Right lobe of liver (tissue), 6 donors: ENCODE measurements at places on chromosomes 12 and 14. TPM values are rescaled to one million over a fixed set of nuclear protein-coding genes. Genes with fewer than 3 reads are reported as not detected.

DNA sequence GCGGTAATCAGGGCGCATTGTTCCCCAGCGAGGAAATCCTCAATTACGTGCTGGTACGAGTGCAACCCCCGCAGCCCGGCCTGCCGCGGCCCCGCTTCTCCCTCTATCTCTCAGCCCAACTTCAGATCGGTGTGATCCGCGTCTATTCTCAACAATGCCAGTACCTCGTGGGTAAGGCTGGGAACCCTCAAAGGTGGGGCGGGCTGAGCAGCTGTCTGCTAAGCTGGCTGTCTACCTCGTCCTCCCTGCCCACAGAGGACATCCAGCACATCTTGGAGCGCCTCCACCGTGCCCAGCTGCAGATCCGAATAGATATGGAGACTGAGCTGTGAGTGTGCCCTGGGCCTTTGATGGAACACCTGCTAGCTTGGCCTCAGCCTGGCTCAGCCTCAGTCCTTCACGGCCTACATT, 996 bp downstream of the REC8 start:
- H3K4me1 ChIP-seq: no peaks in the 10 kb centered on the region
- H3K36me3 ChIP-seq: no peaks in the 10 kb centered on the region
- H3K27ac ChIP-seq: no peak overlapping the region
- no peak overlapping the region for H3K4me3 ChIP-seq

DNA sequence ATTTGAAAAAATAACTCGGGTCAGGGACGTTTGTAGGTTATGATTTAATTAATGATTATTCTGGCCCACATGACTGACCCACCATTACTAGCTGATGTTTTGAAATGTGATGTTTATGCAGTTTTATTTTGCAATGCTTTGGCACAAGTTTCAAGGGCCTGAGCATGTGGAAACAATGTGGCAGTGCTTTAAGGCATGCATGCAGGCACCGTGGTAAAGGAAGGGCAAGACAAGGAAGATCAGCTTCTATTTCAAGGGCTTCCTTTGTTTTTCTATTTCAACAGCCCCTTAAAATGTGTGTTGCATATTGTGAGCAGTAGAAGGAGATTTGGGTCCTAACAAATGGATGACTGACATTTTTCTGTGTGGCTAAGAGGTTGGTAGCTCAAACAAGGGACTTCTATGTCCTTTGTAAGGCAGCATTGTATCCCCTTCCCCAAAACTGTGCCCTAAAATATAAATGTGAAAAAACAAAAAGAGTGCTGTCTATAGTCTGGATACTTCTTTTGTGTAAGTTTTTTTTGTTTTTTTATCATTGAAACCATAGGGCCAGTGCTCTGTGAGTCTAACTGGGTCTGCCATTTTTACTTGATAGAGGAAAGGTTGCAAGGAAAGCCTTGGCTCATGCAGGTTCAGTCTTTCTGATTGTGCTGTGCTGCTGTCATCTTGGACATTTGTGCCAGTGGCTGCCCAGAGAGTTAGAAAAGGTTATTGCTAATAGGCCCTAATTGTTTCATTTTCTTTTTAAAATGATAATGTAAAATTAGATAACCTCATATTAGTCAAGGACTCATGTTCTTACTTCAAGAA, 103.5 kb downstream of the FGD4 start:
- DNase-seq: peak; percentile 61
- H3K4me1 ChIP-seq: peaks cover 39% of the 10 kb centered on the region
- no peaks in the 10 kb centered on the region for H3K27me3 ChIP-seq
- no peaks in the 10 kb centered on the region for H3K36me3 ChIP-seq
- H3K27ac ChIP-seq: peak overlapping the region; percentile 59

- no peak overlapping the region for H3K27ac ChIP-seq
- H3K4me3 ChIP-seq: no peak overlapping the region
- H3K4me1 ChIP-seq: no peaks in the 10 kb centered on the region
- DNase-seq: no peak
Observed at GRCh38 chr12:75853626-75854025, 177.9 kb downstream of the PHLDA1 start.

CISTR gene
- total RNA-seq: not detected

DNA sequence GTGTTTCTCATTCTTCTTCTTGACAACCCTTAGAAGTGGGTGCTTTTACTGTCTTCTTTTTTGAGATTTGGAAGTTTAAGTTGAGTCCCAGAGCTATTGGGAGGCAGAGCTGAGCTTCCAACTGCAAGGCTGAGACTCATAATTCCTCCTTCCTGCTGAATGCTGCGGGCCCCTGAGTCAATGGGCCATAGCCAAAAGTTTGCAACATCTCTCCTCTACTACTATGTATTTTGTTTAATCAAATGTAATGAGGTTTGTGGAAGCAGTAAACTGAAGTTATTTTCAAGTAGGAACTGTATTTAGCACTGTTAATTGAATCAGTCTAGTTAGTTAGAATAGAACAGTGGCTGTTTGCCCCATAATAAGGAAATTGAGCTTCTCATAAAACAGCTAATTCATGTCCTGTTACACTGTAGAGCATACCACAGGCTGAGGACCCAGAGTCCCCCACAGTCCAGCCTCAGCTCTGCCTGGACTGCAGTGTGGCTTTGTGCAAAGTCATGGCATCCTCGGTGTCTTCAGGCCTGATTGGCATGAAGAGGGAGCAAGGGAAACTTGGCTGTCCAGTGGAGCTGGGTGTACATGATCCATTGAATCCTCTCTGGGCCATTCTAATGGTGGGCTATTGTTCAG, 631.7 kb downstream of the VRK1 start:
- H3K27ac ChIP-seq: no peak overlapping the region
- H3K36me3 ChIP-seq: no peaks in the 10 kb centered on the region
- no peaks in the 10 kb centered on the region for H3K27me3 ChIP-seq
- no peaks in the 10 kb centered on the region for H3K4me1 ChIP-seq

DTX1 gene
- total RNA-seq: 10.5 TPM

AMN gene
- total RNA-seq: 69.1 TPM

DNA sequence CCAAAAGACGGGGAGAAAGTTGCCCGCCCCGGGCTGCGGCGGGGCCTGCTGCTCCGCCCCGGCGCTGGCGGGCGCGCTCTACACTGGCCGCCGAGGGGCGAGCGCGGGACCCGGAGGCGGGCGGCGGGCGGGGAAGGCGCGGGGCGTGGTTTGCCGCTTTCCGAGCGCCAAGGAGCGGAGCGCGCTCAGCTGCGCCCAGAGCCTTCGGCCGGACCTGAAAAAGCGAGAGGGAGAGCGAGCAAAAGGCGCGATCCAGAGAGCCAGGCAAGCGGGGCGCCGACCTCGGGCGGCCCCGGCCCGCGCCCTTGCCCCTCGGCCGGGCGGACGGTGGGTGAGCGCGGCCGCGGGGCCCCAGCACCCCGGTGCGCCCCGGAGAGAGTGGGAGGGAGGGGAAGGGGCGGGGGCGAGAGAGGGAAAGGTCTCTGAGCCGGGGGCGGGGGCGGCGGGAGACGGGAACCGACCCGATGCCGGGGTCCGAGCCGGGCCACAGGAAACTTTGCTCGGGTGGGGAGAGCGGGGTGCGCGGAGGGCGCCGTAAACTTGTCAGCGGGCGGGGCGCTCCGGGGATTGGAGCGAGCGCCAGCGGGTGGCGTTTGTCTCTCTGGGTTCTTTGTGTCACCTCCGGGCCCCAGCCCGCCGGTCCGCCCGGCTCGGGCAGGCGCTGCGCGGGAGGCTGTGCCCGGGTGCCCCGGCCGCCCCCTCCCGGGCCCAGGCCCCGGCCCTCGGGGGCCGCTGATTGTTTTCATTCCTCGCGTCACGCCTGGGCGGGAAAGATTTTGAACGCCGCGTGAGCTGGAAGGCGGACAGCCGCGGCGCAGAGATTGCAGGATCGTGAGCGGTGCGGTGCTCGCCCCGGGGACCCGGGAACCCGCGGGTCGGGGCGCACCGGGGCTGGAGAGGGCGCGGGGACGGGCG, at the start of gene SYNE2:
SYNE2 (plus strand) TSS at position 188 of the 915 bp plus-strand sequence. CDS start 56,145 bp downstream, outside the sequence.
- H3K36me3 ChIP-seq: no peaks in the 10 kb centered on the region
- H3K27ac ChIP-seq: peak within 1 kb of the TSS; percentile 75
- DNase-seq: peak; percentile 87
- peaks cover 6% of the 10 kb centered on the region for H3K4me1 ChIP-seq
- no peaks in the 10 kb centered on the region for H3K27me3 ChIP-seq

GRCh38 chr14:105108516-105108864, 43.3 kb upstream of the GPR132 start:
- H3K4me3 ChIP-seq: no peak overlapping the region
- DNase-seq: no peak
- H3K36me3 ChIP-seq: no peaks in the 10 kb centered on the region
- H3K27ac ChIP-seq: no peak overlapping the region

- no peak overlapping the region for H3K27ac ChIP-seq
- no peaks in the 10 kb centered on the region for H3K27me3 ChIP-seq
- DNase-seq: no peak
Observed at GRCh38 chr12:25925064-25925463, 33.4 kb upstream of the RASSF8 start.

DNA sequence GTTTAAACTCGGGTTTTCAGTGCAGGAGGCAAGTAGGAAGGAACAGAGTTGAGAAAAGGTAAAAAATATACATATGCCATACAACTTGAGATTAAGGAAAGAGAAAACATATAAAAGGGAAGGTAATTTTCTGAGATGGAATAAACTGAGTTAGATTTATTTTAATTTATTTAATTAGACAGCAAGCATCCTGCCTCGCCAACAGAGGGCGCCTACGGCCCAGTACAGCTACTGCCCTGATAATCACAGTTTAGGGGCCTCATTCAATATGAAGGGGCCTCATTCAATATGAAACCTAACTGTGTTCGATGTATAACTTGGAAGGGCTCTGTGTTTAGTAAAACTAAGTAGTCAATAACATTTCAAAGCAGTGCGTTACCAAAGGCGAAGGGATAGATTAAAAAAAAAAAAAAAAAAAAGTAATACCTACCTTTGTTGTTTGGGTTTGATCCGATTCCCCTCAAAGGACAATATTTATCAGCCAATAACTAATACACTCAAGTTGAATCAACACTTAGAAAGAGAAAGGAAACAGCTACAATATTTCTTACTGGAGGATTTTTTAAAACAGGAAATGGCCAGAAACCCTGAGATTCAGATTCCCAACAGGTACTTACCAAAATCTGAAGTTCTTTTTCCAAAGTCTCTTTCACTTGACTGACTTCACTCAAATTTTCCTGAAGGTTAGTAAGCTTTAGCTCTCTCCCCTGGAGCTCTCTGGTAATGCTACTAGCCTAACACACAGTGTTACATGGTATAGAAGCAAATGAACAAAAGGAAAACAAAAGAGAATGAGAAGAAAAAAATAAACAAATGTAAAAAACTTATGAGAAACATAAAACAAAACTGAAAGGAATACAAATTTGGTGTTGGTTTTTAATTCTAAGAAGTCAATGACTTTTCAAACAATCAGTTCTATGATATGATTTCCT, 70.0 kb upstream of the VPS33A start:
- H3K27ac ChIP-seq: no peak overlapping the region
- DNase-seq: no peak
- no peak overlapping the region for H3K4me3 ChIP-seq
- H3K27me3 ChIP-seq: no peaks in the 10 kb centered on the region

- H3K4me3 ChIP-seq: no peak overlapping the region
- no peak overlapping the region for H3K27ac ChIP-seq
- H3K36me3 ChIP-seq: no peaks in the 10 kb centered on the region
- DNase-seq: peak; percentile 36
- H3K27me3 ChIP-seq: no peaks in the 10 kb centered on the region
Observed at GRCh38 chr12:50082644-50083043, 2.5 kb upstream of the SMARCD1 start.

- H3K4me3 ChIP-seq: no peak overlapping the region
- H3K36me3 ChIP-seq: no peaks in the 10 kb centered on the region
- H3K4me1 ChIP-seq: no peaks in the 10 kb centered on the region
- no peak overlapping the region for H3K27ac ChIP-seq
- no peak for DNase-seq
Observed at GRCh38 chr12:124663771-124664366, 96.5 kb upstream of the NCOR2 start.

DNA sequence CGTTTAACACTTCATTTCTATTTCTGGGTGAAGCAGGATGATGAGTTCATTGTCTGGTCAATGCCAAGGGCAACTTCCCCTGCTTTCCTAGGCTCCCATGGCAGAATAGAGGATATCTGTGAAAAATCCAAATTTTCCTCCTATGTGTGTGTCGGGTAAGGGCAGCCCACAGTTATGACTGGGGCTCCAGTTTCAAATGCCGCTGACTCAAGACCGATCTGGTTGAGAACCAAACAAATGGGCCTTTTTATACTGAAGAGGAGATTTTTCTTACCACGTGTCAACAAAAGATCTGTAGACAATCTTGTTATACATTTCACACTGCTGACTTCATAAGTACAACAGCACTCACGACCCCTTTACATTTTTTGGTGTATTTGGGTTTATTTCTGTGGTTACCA, 120.8 kb downstream of the CHST11 start:
- H3K4me1 ChIP-seq: no peaks in the 10 kb centered on the region
- DNase-seq: no peak
- H3K4me3 ChIP-seq: no peak overlapping the region

DNA sequence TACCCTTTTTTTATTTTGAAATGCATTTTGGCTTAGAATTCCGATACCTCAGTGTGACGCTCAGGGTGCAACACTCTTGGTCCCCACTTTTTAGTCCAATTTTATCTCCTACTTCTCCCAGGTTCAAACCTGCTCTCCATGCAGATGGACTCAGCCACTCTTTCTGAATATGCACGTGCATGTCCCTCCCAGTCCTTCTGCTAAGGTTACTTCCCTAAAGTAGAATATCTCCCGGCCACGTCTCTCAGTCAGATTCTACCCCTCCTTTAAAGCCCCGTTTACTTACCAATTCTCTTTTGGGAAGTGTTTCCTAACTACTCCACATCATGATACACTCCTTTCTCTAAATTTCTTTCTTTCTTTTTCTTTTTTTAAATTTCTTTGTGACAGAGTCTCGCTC, 15.5 kb upstream of the PARP11 start:
- H3K36me3 ChIP-seq: no peaks in the 10 kb centered on the region
- H3K4me3 ChIP-seq: no peak overlapping the region
- no peak for DNase-seq
- H3K27ac ChIP-seq: no peak overlapping the region

DNA sequence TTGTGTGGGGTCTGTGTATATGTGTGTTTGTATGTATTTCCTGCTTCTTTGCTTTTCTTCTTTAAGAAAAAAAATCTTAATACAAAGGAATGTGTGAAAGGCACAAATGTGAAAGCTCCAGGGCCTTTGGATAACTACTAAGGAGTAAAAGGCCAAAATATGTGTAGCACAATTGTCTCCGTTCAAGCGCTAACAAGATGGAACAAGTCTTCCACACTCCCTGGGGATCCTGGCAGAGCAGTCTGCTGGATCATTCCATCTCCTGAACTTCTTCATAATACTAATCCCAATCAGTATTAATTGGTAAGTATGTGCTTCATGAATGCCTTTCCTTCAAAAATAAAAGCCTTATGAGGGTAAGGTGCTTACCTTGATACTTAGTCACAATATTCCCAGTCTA, 462.5 kb upstream of the TBX3 start:
- no peak for DNase-seq
- no peaks in the 10 kb centered on the region for H3K27me3 ChIP-seq
- no peaks in the 10 kb centered on the region for H3K4me1 ChIP-seq
- no peak overlapping the region for H3K27ac ChIP-seq
- H3K36me3 ChIP-seq: no peaks in the 10 kb centered on the region

GRCh38 chr12:74747305-74747704, 209.7 kb downstream of the ATXN7L3B start:
- no peaks in the 10 kb centered on the region for H3K36me3 ChIP-seq
- no peak overlapping the region for H3K4me3 ChIP-seq
- H3K27me3 ChIP-seq: no peaks in the 10 kb centered on the region
- no peak for DNase-seq

- DNase-seq: no peak
- no peak overlapping the region for H3K4me3 ChIP-seq
- H3K27ac ChIP-seq: no peak overlapping the region
- no peaks in the 10 kb centered on the region for H3K36me3 ChIP-seq
Observed at GRCh38 chr14:31283153-31283552, 75.6 kb upstream of the HECTD1 start.

FLRT2 gene
- 1.5 TPM for total RNA-seq

- peaks cover 3% of the 10 kb centered on the region for H3K36me3 ChIP-seq
- H3K4me3 ChIP-seq: peak overlapping the region; percentile 1
- no peaks in the 10 kb centered on the region for H3K27me3 ChIP-seq
- H3K4me1 ChIP-seq: no peaks in the 10 kb centered on the region
- H3K27ac ChIP-seq: peak overlapping the region; percentile 96
Observed at GRCh38 chr12:58916921-58917511, 3.3 kb downstream of the LRIG3 start.
